Activated T-helper 1 cell treated with anti-CD3 and anti-CD28 coated beads, Interleukin-12 subunit alpha, Interleukin-12 subunit beta, Interleukin-2, Interleukin-4 antibody, amounts not matched to agents 30 ng/mL and 10 ng/mL and 1 ng/mL, durations not matched to agents 14 hours and 24 hours and 36 hours (primary cell): ENCODE measurements at places on chromosomes 6 and 20. TPM values are rescaled to one million over a fixed set of nuclear protein-coding genes. Genes with fewer than 3 reads are reported as not detected.

Gene GDAP1L1
- total RNA-seq, result 0.08 TPM in 1 of 2 replicates, not detected in the other

Gene ECT2L
- not detected in 2 replicates for total RNA-seq

Gene DEFB124
- not detected in 2 replicates for total RNA-seq

Gene CNR1
- total RNA-seq, result not detected in 2 replicates

Gene LCA5
- 0.08 and 0.17 TPM in 2 replicates for total RNA-seq

Gene KIF25
- not detected in 2 replicates for total RNA-seq

Gene PTK6
- total RNA-seq, result 0.16 and 0.29 TPM in 2 replicates

Gene PLG
- 0.24 and 0.60 TPM in 2 replicates for total RNA-seq

Gene MACROD2
- total RNA-seq, result not detected in 2 replicates

DNA sequence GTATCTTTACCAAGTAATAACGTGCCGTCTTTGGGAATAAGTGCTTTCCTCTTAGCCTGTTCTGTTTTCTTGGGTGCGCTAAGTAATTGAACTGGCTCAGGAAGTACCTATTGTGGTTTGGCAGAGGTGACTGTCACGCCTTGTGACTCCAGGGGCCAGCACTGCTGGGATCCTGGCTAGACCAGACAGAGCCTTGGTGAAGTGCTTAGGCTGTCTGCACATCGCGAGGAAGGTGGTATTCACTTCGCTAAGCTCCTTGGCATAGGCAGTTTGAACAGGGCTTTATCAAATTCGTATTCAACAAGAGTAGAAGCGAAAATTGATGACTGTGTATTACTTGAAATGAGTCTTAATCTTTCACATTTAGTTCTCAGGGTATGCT is 17.6 kb downstream of the PRDM1 start:
- DNase-seq, result peak; percentile 38

DNA sequence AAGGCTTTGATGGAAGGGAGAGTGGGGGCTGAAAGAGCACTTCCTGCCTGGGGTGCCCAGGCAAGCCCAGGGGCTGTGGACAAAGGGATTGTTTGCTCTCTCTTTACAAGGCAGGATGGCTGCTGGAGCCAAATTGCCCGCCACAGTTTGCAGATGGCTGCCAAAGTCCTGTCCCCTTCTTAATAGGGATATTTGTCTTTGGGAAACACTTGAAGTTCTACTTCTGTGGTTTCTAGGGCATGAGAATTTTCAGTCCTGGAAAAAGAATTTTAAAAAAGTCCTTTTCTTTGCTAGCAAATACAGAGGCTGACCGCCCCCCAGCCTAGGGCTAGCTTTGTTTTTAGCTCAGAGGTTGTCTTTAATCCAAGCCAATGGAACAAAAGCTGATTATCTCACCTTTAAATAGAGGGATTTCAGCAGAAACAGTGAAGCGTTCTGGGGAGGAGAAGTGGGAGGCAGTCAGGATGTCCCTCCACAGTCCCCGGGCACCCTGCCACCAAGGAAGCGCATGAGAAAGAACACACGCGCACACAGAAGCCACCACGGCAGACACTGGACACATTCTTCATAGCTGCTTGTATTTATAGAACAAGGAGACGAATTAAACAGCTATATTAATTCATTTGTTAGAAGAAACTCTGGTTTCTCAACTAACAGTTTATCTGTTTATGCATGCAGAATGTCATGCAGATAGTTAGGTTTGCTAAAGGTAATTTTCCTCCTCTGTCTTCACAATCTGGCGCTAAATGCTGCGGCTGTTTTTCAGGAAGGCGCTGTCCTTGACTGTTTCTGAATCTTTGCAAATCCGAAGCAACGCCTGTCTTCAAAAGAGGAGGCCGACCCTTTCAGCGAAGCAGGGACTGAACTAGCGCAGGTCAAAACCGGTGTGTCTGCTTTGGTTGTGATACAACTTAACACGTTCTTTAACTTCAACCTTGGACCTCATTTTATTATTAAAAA is 736.9 kb downstream of the QKI start:
- DNase-seq, result no peak

DNA sequence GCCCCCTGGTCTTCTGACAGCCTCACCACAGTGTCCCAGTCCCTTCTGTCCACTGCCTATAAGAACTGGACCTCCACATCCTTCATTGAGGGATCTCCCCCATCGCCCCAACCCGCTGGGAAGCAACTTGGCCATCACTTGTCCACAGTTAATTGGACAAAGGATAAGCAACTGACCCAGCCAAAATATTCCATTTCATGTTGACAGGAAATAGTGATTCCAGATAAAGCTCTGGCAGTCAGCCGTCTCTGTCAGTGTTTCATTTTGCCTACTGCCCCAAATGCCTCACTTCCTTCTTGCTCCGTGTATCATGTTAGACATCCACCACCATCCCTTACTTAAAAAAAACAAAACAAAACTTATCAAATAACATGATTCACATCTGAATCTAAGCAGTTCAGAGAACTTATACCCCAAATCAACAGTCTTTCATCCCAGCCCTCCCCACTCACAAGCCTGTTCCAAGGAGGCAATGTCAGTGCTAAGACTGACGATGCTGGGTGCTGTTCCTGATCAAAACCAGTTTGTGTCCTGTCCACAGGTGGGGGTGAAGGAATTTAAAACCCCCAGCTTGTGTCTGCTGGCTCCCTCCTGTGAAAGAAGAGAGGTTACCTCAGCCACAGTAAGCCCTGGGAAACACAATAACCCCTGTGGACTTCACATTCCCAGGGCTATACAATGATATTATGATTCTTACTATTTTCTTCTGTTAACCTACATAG is 162.5 kb downstream of the WDR27 start:
- DNase-seq, result no peak

GRCh38 chr20:61628901-61629601 is 377.0 kb downstream of the CDH4 start:
- no peak for DNase-seq

- no peak for DNase-seq
These were observed 41.8 kb upstream of the LAMA4 start for GRCh38 chr6:112296122-112296521.

GRCh38 chr6:149929422-149929821 is 6.5 kb upstream of the RAET1G start:
- DNase-seq, result no peak

DNA sequence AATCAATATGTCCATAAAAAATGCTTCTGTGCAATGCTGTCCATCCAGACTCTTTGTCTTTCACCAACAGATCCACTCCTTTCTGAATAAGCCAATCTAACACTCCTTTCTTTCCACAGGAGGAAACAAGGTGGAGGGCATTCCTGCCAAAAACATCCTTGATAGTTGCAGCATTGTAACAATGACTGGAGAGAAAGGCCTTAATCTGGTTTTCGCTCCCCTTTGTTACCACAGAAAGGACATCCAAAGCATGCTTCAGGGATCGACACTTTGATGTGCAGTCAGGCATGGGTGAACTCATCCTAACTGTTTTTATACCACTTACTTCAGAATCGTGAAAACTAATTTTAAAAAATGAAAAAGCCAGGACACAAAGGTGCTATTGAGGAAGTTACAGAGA is 7.4 kb downstream of the IBTK start:
- no peak for DNase-seq

GRCh38 chr20:58017231-58017969 is 211.1 kb downstream of the ANKRD60 start:
- no peak for DNase-seq

DNA sequence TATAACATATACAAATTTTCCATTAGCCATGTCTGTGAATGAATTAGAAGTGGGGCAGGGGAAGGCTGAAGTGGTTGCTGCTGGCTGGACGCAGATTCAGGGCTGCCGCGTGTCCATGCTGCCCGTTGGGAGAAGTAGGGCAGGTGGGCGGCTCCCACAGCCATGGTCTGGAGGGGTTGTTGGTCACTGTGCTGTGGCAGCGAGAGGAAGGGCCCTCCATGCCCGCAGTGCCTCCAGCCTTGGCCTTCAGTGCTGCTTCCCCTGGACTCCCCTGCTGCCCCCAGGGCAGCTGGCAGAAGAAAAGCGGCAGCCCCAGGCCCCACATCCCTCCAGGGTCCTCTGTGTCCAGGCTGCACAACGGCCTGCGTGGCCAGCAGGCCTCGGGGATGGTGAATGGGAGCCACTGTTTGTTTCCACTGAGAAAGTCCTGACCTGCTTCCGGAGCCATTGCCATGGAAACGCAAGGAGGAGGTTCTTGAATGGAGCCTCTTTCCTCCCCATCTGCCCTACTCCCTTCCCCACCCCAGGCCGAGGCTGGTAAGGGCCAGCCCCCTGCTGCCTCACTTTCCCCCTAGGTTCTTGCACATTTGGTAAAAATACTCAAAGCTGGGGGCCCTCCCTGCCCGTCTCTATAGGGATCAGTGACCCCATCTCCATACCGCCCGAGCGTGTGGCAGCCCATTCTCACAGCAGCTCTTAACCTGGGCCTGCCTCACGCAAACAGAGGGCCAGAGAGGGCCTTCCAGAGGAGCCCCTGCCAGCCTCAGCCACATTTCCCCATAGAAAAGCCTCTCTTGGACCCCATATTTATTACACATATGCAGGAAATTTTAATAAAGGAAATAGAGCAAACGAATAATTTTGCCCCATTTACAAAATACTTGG is 113.3 kb downstream of the SASH1 start:
- no peak for DNase-seq

DNA sequence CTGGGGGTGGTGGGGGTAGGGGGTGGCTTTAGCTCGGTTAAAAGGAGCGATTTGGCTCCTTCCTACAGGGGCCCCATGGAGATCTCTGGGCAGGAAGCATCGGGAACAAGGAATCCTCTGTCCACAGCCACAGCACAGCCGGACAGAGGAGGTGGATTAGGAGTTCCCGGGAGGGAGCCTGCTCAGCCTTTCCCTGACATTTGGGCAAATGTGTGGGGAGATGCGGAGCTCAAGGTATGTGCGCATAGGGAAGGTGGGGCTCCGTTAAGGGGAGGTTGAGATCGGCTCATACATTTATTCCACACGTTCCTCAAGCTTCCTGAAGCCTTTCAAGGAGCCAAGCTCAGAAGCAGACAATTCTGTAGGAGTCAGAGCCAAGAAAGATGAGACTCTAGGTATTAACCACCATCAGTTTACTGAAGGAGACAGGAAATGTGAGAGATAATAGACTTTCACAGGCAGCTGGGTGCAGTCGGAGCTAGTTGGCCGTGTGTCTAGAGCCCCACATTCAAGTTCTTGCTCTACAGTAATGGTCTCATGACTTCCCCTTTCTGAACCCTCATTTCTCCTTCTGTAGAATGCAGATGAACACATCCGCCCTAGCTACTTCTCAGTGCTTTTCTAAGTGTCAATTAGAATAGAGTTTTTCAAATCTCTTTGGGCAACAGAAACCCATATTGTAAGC is 40.8 kb upstream of the EPB41L1 start:
- no peak for DNase-seq

- no peak for DNase-seq
These were observed 243.5 kb downstream of the BTBD9 start for GRCh38 chr6:38396209-38396608.

DNA sequence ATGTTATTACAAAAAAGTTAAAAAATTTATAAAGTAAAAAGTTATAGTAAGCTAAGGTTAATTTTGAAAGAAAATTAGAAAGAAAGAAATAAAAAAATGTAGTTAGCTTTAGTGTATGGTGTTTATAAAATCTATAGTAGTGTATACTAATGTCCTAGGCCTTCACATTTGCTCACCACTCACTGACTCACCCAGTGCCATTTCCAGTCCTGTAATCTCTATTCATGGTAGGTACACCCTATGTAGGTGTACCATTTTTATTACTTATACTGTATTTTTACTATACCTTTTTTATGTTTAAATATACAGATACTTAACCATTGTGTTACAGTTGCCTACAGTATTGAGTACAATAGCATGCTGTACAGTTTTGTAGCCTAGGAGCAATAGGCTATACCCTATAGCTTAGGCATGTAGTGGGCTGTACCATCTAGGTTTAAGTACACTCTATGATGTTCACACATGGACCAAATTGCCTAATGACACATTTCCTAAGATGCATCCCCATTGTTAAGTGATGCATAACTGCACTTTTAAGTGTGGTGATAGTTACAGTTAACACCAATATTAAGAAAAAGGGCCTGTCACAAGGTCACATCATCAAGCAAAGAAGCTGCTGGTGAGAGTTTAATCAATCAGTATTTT is 8.0 kb downstream of the CD2AP start:
- no peak for DNase-seq

DNA sequence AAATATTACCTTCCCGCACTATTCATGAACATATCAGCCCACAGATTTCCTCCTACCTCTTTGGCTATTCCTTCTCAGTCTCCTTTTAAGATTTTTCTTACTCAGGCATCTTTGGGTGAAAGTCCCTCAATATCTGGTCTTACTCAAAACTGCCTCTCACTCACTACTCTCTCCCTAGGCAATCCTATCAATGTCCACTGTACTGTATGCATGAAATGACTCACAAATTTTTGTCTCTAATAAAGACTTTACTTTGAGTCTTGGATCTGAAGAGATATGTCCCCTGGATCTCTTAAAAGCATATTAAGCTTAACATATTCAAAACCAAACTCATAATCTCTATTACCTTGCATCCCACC is 24.4 kb downstream of the IL22RA2 start:
- DNase-seq, result no peak

DNA sequence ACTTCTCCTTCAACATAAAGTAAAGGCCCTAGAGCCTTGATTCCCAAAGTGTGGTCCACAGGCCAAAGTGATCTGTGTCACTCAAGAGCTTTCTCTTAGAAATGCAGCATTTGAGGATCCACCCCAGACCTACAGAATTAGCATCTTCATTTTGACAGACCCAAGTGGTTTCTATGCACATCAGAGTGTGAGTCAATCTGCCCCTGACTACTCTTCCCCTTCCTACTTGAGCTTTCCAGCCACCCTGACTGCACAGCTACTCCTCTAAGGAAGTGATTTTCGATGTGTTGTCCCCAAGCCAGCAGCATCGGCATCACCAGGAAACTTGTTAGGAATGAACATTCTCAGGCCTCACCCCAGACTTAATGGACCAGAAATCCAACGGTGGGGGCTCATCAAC is 2.6 kb downstream of the MEP1A start:
- DNase-seq, result no peak
